Right ventricle myocardium inferior (tissue), 1 donor: ENCODE measurements at places on chromosomes 2 and 18.

- DNase-seq, result no peak
These were observed 36.6 kb downstream of the ARL6IP6 start for GRCh38 chr2:152755029-152755428.

DNA sequence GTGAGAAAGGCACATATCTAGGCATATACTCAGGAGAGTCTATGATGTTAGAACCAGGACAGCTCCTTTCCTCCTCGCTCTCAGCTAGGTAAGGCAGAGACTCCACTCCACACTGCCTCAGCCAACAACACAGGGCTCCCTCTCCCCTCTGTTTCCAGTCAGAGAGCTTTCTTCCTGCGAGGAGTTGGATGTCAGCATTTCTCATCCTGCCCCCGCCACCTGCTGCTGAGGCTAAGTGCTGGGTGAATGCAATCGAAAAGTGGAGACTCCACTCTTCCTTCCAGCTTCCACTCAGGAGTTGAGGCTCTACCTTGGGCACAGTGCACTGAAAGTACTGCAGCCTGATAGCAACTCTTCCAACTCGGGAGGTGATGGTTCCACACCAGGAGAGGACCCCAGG lies 177.2 kb upstream of the RAB6C start:
- no peak for DNase-seq

DNA sequence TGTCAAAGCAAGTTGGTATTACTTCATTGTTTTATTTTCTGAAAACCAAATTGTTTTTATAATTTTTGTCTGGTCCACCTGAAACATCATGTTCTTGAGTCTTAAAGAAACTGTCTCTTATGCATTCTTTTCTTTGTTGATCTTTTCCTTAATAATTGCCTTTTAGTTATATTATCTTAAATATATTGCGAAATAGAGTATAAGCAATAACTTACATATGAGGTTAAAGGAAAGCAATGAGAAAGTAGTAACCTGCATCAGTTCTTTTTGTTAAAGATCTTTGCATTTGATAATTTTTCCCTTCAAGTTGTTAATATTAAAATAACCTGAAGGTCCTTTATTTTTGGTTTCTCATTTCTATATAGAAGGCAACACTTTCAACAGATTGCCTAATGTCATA lies 315.0 kb downstream of the CTNNA2 start:
- no peak for DNase-seq

DNA sequence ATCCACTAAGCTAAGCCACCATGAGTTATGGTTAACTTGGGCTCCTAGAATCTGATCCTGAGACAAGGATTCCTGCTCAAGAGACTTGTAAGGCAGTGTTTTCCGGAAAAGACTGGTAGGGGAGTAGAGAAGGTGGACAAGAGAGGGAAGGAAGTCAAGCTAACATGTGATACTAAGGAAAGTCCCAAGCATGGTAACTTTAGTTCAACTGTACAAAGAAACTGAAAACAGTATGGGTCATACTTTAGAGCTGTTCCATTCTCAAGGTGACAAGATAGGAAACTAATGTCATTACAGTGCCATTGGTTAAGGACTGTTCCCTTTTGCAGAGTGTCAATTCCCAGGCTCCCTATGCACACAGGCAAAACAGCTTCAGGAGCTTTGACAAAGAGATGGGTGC lies 5.8 kb downstream of the MYO5B start:
- no peak for DNase-seq

GRCh38 chr18:61541673-61542072 lies 208.4 kb downstream of the CDH20 start:
- no peak for DNase-seq

- DNase-seq, result no peak
These were observed 177.7 kb upstream of the LRRTM1 start for GRCh38 chr2:80482276-80482675.

- no peak for DNase-seq
These were observed 114.2 kb downstream of the SGPP2 start for GRCh38 chr2:222538535-222538934.

- DNase-seq, result peak; percentile 90
These were observed 37.4 kb downstream of the SH3BP4 start for GRCh38 chr2:234989183-234989701.

DNA sequence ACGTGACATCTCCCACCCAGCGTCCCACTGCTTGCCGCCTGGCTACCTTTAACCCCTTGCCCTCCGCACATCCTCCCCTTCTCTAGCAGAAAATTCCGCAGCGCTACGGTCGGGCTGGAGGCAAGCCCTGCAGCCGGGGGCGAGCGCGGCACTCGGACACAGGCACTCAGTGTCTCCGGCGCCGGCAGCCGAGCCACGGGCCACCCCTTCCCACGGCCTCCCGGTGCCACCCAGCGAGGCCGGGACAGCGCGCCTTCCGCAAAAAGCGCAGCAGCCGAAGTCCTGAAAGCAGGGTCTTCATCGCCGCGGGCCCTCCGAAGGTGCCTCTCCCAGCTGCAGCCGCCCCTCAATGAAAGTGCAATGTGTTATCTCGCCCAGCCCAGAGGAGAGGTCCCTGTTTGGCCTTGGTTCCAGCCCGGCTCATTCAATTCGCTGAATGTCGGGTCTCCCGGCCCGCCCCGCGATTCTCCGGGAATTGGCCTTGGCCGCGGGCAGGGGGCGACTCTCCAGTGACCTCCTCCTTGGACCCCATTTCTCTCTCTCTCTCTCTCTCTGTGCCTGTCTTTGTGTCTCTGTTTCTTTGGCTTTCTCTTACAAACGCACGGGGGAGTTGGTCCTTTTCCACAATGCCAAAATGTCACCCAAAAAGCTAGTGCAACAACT lies 1.1 kb downstream of the DLGAP1 start:
- peak; percentile 58 for DNase-seq

GRCh38 chr18:1452821-1453220 lies 548.1 kb downstream of the ADCYAP1 start:
- DNase-seq, result no peak

DNA sequence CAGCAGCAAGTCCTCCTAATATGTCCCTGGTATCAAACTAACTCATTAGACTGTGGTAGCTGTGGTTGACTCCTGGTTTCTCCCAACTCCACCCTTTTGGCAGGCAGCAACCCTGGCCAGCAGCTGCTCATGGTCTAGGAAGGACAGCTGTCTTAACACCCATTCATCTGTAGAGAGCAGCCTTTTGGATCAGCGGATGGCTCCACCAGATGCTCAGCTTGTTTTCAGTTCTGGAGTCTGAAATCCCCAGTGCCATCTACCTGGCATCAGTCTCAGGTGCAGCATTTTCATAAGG lies 100.5 kb downstream of the SPOPL start:
- DNase-seq, result no peak

DNA sequence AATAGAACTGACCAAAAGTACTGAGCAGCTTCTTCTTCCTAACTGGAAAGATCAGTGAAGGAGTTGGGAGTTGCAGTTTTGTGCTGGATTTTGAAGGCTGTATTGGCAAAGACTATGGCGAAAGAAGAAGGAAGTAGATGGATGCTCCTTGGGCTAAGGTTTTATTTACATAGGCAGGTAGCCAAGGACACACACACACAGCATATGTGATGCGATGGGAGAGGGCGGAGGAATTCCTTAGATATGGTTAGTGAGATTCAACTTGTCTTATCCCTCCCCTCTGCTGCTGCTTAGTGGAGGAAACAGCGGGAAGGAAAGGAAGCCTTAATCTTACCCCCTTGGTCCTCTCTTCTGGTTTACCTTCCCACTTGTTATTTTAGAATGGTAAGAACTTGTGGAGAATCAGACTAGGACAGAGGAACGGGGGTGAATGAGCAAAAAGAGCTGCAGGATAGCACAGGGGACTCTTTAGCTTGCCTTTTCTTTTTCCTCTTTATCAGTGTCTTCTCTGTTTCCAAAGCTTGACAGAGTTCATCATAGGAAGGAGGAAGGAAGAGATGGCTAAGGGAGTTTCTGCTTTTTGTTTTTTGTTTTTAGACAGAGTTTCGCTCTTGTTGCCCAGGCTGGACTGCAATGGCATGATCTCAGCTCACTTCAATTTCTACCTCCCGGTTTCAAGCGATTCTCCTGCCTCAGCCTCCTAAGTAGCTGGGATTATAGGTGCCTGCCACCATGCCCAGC lies 87.9 kb downstream of the OSBPL6 start:
- no peak for DNase-seq

GRCh38 chr2:162258169-162258568 lies 14.9 kb upstream of the FAP start:
- no peak for DNase-seq

DNA sequence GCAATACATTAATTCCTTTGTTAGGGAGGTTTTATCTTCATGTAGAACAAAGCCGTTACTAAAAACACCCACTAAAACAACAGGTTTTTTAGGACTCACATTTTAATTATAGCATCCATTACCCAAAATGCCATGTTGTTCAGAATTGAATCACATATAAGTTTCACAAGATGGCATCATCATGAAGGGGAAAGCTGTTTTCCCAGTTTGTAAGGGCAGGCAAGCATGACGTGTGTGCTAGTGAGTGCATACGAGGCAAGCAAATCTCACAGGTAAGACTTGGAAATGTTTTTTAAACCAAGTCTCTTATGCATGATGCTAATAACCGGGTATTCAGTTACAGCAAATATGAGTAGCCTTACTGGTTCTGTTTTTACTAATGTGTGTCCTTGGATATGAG lies 111.8 kb upstream of the NFATC1 start:
- DNase-seq, result no peak

DNA sequence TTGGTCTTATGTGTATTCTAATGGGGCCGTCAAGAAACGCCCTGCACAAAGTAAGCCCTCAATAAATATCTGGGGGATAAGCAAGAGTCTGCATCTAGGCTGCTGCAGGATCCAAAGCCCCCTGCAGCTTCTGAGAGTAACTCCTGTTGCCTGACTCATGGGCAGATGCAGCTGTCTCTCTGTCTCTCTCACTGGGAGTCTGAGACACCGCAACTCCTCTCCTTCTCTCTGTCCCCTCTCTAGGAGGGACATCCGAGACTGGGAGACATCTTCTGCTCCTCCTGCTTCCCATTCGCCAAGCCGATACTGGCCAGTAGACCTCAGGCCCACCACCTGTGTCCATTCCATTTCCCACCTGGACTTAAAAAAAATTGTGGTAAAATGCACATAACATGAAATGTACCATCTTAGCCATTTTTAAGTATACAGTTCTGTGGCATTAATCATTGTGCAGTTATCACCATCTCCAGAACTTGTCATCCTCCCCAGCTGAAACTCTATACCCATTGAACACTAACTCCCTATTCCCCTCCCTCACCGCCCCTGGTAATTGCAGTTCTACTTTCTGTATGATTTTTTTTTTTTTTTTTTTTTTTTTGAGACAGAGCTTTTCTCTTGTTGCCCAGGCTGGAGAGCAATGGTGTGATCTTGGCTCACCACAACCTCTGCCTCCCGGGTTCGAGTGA lies 20.1 kb downstream of the DYSF start:
- DNase-seq, result no peak

GRCh38 chr2:236663287-236664101 lies 93.9 kb downstream of the ACKR3 start:
- peak; percentile 82 for DNase-seq

DNA sequence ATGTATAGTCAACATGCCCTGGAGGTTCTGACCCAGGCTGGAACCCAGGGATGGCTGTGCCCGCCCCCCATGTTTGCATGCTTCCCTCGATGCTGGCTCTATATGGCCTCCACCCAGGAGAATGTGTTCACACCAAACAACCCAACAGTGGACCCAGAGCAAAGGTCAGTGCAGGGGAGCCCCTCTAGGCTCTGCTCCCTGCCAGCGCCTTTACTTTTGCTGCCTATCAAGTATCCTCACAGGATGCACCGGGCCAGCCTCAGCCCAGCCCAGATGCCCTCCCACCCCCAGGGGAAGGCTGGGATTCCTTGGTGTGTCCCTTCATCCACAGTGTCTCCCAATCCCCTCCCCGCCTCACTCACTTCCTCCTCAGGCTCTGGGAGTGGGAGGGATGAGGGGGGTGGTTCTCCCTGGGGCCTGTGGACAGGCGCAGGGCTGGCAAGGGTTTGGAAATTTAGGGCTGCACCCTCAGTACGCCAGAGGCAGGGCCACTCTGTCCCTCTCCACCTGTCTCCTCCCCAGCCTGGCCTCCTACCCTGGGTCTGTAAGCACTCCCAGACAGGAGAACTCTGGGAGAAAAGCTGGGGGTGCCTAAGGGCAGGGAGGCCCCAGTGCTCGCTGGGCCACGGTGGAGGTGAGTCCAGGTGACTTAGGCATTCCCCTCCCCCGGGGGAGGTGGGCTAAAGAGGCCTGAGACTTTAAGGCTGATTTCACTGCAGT lies 2.3 kb downstream of the ATP6V1B1 start:
- DNase-seq, result no peak

GRCh38 chr2:184780944-184781343 lies 182.6 kb downstream of the ZNF804A start:
- no peak for DNase-seq

GRCh38 chr2:138762533-138762932 lies 17.7 kb downstream of the NXPH2 start:
- DNase-seq, result no peak

GRCh38 chr2:60529136-60529784 lies 24.2 kb downstream of the BCL11A start:
- no peak for DNase-seq

- DNase-seq, result no peak
These were observed 307.3 kb downstream of the GBX2 start for GRCh38 chr2:235860871-235861270.

GRCh38 chr2:124171472-124172063 lies 146.5 kb downstream of the CNTNAP5 start:
- no peak for DNase-seq

DNA sequence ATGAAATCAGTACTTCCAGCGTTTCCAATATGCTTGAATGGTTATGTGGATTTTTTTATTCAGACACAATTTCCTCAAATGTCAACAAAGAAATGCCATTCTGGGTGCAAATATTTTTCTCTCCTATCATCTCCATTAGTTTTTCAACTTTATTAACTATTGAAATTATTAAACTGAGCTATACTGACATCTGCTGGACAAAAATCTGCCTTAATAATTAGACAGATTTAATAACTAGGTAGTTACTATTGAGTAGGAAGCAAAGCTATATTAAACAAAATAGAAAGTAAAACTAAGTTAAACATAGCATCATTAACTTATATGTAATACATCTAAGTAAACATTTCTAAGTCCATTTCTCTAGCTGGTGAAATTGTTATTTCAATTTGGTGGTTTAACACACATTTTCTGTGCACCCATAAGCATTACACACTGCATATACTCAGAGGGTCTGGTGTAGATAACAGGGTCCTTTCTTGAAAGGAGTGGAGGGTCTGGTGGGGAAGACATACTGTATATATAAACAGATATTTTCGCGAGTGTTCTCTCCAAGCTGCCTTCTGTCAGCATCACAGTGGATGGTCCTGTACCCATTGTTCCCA lies 77.0 kb downstream of the LANCL1 start:
- DNase-seq, result no peak
